H9 (cell line): ENCODE measurements at places on chromosomes 4 and X.

DNA sequence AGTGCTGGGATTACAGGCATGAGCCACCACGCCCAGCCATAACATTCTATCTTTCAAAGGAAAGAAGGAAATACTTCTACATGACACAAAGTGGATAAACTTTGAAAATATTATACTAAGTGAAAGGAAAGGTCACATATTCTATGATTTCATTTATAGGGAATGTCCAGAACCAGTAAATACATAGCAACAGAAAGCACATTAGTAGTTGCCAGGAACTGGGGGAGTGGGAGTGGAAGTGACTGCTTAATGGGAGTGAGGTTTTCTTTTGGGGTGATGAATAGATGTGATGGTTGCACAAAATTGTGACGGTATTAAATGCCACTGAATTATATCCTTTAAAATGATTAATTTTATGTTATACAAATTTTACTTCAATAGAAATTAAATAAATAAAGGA is 95.7 kb upstream of the IL15 start:
- no peaks in the 10 kb centered on the region for H3K27me3 ChIP-seq
- H3K4me3 ChIP-seq: no peak overlapping the region
- H3K36me3 ChIP-seq: no peaks in the 10 kb centered on the region
- H3K27ac ChIP-seq: no peak overlapping the region

GRCh38 chr4:101156619-101157310 is 190.6 kb downstream of the PPP3CA start:
- H3K4me3 ChIP-seq: no peak overlapping the region
- H3K27ac ChIP-seq: no peak overlapping the region
- DNase-seq: no peak

- DNase-seq: no peak
- H3K27ac ChIP-seq: no peak overlapping the region
- H3K4me3 ChIP-seq: no peak overlapping the region
Measured at GRCh38 chrX:26442340-26442739, 226.4 kb downstream of the MAGEB5 start.

- DNase-seq: no peak
- H3K4me3 ChIP-seq: no peak overlapping the region
- H3K27ac ChIP-seq: no peak overlapping the region
- no peaks in the 10 kb centered on the region for H3K4me1 ChIP-seq
- H3K36me3 ChIP-seq: no peaks in the 10 kb centered on the region
Measured at GRCh38 chr4:40038977-40039376, 17.7 kb upstream of the N4BP2 start.

- H3K4me1 ChIP-seq: no peaks in the 10 kb centered on the region
- no peak overlapping the region; the same call in 2 of the 3 replicates for H3K4me3 ChIP-seq
Measured at GRCh38 chr4:81485310-81485980, 13.7 kb upstream of the RASGEF1B start.

GRCh38 chr4:1207603-1208265 is 35.4 kb upstream of the SPON2 start:
- H3K4me3 ChIP-seq: no peak overlapping the region
- H3K27me3 ChIP-seq: no peaks in the 10 kb centered on the region
- H3K27ac ChIP-seq: no peak overlapping the region
- H3K36me3 ChIP-seq: peaks cover 15% of the 10 kb centered on the region
- DNase-seq: no peak

DNA sequence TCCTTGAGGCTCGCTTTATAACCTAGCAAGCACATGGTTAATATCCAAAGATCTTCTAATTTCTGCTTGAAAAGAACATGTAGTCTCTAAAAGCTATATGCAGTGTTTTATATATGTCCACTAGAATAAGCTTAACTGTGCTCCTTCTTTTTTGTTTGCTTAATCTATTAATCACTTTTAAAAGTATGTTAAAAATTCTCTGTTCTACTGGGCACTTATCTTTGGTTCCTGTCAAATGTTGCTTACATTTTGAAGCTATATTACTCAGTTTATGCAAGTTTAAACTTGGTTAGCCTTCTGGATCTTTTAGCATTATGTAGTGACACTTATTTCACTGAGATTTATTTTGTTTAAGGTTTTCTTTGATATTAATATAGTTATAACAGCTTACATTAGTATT is 32.5 kb downstream of the MAOA start:
- no peak overlapping the region for H3K27ac ChIP-seq
- no peaks in the 10 kb centered on the region; the same call in 1 of the 2 replicates for H3K4me1 ChIP-seq
- no peaks in the 10 kb centered on the region for H3K36me3 ChIP-seq
- no peak for DNase-seq
- no peaks in the 10 kb centered on the region for H3K27me3 ChIP-seq

DNA sequence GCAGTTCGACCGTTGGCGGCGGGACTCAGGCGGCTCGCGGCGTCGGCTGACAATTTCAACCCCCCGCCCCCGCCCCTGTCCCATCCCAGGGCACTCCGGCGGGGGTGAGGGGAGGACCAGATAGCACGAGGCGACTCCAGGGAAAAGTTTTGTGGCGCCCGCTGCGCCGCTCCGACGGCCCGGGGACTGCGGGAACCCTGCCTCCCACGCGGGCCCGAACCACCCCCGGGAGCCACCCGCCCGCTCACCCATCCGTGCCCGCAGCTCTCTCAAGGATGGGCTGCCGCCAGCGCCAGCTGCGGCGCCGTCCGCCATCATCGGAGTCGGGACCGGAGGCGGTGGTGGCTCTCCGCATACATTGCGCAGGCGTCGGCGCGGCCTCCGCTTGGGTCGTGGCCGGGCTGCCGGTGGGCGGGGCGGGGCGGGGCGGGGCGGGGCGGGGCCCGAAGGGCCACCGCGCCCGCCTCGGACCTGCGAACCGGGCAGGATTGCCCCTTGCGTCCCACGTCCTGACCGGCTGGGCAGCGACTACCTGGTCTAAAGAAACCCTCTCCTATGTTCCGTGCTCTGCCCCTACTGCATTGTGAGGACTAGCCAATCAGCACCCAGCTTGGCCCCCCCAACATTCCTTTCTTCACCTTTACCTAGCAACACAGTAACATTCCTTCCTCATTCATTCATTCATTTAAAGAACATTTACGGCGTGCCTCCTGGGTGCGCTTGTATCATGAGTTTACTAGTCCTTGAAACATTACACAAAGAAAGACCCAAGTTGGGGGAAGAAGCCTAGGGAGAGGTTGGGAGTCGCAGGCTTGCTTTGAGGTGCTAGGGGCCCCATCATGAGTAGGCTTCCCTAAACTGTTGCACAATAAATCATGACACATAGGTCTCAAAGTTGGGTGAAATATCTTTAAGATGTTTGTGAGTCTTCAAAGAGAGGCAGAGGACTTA is at the start of gene MAP7D3:
Gene MAP7D3 (minus strand): TSS at position 360 of the 951 bp plus-strand sequence. CDS start 42 bp downstream, at position 318.
- no peaks in the 10 kb centered on the region for H3K27me3 ChIP-seq
- H3K4me3 ChIP-seq: peak within 1 kb of the TSS; percentile 70
- H3K27ac ChIP-seq: no peak within 1 kb of the TSS
- H3K36me3 ChIP-seq: no peaks in the 10 kb centered on the region
- peak; percentile 84 for DNase-seq

- no peak overlapping the region for H3K4me3 ChIP-seq
- H3K36me3 ChIP-seq: no peaks in the 10 kb centered on the region
- peaks cover 3% of the 10 kb centered on the region; the same call in 1 of the 2 replicates for H3K4me1 ChIP-seq
- DNase-seq: no peak
Measured at GRCh38 chrX:41512394-41512793, 65.3 kb downstream of the NYX start.

DNA sequence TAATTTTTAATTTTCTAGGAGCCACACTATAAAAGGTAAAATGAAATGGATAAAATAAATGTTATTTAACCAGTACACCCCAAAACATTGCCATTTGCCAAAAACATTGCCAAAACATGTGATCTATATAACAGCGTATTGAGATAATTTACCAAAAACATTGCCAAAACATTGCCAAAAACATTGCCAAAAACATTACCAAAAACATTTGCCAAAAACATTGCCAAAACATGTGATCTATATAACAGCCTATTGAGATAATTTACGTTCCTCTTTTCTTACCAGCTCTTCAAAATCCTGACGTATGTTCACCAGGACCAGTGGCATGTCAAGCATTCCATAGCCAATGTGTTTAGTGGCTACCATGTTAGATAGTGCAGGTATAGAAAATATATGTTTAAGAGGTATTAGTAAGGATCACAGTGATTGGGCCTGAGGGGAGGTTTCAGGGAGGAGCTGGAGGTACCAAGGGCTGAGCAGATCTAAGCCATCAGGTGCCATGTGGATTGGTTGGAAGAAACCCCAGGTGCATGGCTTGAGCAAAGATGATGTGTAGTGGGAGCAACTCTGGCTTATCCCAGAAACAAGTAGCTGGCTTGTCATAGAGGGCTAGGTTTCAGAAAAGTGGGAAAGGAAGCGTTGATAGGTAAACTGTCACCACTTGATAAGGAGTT is 42.6 kb downstream of the RAPGEF2 start:
- no peaks in the 10 kb centered on the region for H3K27me3 ChIP-seq
- no peak for DNase-seq
- H3K4me1 ChIP-seq: peaks cover 3% of the 10 kb centered on the region; the same call in 1 of the 2 replicates
- H3K36me3 ChIP-seq: no peaks in the 10 kb centered on the region
- H3K27ac ChIP-seq: no peak overlapping the region

DNA sequence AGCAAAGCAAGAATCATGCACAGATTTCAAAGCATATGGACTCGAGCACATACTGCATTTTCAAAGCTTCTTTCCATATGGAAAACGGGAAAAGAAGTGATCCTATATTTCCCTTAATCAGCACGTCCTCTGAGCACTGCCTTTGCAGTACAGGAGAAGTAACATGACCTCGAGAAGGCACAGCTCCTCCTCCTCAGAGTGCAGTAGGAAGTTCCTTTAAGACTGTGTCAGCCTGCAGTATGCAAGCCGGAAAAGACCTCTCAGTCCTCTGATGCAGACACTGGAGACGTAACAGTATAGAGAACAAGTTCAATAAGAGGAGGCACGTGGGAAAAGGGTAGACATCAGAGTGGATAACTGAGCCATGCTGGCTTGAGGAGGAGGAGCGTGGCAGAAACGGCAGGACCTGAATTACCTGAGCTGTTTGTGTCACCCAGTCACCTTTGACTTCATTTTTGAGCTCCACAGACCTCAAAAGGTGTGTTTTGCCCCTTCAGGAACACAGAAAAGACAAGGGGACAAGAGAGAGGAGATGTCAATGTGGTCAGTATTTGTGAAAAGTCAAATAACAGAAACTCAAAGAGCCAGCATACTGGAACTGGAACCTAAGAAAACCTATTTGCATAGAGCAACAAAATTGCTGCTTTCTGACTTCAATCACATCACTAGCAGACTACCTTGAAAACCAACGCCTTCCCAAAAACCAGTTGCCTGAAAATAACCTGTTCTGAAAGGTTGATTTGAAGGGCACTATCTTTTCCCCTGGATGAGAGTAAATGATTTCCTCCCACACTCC is 20.8 kb downstream of the IRF2 start:
- no peak for DNase-seq
- H3K4me3 ChIP-seq: no peak overlapping the region; the same call in 1 of the 3 replicates
- H3K27ac ChIP-seq: no peak overlapping the region
- peaks cover 8% of the 10 kb centered on the region; the same call in 2 of the 3 replicates for H3K36me3 ChIP-seq

DNA sequence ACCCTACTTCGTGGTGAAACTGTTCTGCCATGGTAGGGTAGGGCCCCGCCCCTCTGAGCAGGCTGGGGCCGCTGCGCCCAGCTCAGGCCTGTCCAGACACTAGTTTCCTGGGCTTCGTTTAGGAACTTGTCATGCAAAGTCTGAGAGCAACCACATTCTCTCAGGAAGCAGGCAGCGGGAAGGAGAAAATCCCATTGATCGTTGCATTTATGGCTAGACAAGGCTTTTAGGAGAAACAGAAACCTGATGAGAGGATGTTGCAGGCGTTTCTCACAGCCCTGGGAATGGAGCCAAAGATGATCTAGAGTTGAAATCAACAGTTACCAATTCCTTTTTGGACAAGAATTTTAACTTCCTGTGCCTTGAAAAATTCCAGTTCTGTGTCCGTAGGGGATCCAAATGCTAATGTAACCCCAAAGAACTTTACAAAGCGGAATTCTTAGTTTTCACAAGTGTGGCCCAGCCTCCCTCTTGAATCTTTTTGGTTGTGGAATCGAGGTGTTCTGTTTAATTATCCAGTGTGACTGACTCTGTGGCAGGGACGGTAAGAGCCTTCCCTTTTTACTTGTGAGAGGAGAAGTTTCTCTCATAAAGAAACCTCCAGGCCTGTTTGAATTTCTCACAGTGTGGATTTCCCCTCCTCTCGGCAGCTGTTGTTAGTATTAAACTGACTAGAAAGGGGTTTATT is 4.5 kb upstream of the CXCL9 start:
- peak; percentile 44 for DNase-seq
- H3K4me3 ChIP-seq: no peak overlapping the region
- H3K36me3 ChIP-seq: no peaks in the 10 kb centered on the region
- H3K27me3 ChIP-seq: no peaks in the 10 kb centered on the region
- H3K4me1 ChIP-seq: peaks cover 10% of the 10 kb centered on the region; the same call in 1 of the 2 replicates
- H3K27ac ChIP-seq: no peak overlapping the region

DNA sequence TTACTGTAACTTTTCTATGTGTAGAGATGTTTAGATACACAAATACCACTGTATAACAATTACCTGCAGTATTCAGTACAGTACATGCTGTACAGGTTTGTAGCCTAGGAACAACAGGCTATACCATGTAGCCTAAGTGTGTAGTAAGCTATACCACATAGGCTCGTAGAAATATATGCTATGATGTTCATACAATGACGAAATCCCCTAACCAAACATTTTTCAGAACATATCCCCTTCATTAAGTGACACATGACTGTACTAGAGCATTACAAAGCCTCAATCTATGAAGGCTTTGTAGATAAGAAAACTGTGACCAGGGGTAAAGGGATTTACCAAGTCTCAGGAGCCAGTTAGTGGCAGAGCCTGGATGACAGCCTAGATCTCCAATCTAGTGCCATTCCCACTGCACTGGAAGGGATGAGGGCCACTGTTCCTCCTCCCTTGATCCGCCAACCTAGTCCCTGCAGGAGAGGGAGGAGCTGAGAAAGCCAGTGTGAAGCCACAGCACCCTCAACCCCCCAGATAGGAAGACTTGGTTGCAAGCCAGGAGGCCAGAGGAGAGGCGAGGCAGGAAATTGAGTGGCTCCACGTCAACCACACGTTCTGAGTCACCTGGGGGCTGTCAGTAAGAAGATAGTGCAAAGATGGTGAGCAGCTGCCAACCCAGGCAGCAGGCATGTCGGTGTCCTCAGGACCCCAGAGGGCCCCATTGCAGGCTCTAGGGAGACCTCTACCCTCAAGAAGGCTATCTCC is 227.7 kb downstream of the BCOR start:
- peaks cover 6% of the 10 kb centered on the region for H3K36me3 ChIP-seq
- no peaks in the 10 kb centered on the region for H3K27me3 ChIP-seq
- H3K4me3 ChIP-seq: no peak overlapping the region
- H3K4me1 ChIP-seq: peaks cover 7% of the 10 kb centered on the region; the same call in 1 of the 2 replicates
- DNase-seq: no peak
- no peak overlapping the region for H3K27ac ChIP-seq

DNA sequence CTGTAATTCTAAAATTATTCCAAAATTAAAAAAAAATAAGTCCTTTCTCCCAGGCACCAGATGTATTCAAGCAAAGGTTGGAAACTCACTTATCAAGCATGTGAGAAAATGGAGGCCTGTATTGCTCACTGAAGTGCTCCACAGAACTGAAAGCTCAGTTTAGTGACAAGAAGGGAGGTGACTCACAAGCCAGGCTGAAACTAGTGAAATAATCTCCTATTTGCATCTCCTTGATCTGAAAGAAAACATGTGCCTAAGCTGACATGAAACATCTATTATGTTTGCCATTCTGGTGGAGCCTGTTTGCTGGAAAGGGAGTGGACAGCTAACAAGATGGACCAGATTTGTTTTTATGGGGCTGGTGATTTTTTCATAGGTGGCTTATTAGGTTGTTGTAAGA is 54.0 kb upstream of the AMELX start:
- DNase-seq: no peak
- no peaks in the 10 kb centered on the region; the same call in 1 of the 3 replicates for H3K36me3 ChIP-seq
- no peak overlapping the region for H3K27ac ChIP-seq
- no peaks in the 10 kb centered on the region for H3K4me1 ChIP-seq
- no peaks in the 10 kb centered on the region for H3K27me3 ChIP-seq
- H3K4me3 ChIP-seq: no peak overlapping the region
